ENCODE measurements at places on chromosomes 6 and 20. TPM values are rescaled to one million over a fixed set of nuclear protein-coding genes. Genes with fewer than 3 reads are reported as not detected.

The LIN28B gene
- not detected for total RNA-seq

The TGM2 gene
- total RNA-seq, result 34.9 TPM

The LY6G6D gene
- not detected for total RNA-seq

The LPA gene
- not detected for total RNA-seq

The VSX1 gene
- total RNA-seq, result not detected

The BHLHE23 gene
- not detected for total RNA-seq

- H3K27ac ChIP-seq, result no peak overlapping the region
- H3K27me3 ChIP-seq, result no peaks in the 10 kb centered on the region
Measured at GRCh38 chr6:64547594-64548268, 912.1 kb downstream of the PHF3 start.

DNA sequence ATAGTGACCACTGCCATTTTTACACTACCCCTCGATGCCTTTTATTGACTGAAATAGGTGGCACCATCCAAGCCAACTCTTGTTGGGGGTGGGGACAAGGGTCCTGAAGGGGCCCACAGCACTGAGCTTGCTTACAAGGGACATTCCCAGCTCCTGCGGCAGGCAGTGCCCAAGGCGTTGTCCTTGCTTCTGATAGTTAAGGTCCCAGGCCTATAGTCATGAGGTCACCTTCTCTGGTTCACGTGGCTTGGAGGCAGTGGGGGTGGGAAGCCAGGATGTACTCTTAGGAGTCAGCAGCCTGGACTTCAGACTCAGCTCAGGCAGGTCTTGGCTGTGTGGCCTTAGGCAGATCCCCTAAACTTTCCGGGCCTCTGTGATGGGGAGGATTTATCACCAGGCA is 48.6 kb downstream of the TOX2 start:
- no peaks in the 10 kb centered on the region for H3K27me3 ChIP-seq
- peaks cover 34% of the 10 kb centered on the region for H3K4me1 ChIP-seq
- H3K36me3 ChIP-seq, result peaks cover 9% of the 10 kb centered on the region
- H3K27ac ChIP-seq, result no peak overlapping the region

DNA sequence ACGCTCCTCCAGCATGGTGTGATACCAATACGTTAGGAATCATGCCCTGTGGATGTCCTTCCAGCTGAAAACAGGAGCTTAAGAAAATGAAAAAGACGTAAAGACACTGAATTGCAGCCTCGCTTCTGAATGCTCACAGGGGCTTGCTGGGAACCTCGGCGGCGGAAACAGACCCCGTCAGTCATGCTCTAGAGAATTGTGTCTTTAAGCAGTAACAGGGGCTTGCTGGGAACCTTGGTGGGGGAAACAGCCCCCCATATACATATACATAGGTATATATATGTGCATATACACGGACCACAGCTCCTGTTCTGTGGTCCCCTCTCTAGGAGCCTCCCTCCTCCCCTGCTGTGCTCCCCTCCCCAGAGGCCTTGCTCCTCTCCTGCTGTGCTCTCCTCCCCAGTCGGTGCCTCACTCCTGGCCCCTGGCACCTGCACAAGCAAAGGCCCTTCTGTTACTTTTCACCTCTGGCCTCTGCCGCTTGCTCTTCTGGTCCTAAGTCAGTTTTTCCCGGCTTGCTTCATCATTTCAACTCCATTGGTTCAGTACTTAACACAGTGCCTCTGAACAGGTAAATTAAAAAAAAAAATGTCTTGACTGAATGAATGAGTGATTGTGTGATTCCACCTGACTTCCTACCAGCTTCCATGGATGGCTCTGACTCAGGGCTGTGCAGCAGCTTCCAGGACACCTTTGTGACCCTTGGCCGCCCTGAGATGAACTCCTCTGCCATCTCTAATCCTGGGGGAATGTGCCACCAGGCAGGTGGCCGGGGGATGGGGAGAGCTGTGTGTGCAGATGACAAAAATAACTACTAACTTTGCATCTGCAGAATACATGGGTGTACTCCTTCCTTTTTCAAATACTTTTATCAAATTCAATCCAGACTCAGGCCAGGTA is 246.1 kb downstream of the SMOC2 start:
- H3K27me3 ChIP-seq, result no peaks in the 10 kb centered on the region
- H3K4me1 ChIP-seq, result no peaks in the 10 kb centered on the region
- no peak for DNase-seq
- no peak overlapping the region for H3K4me3 ChIP-seq
- H3K36me3 ChIP-seq, result no peaks in the 10 kb centered on the region

- peaks cover 13% of the 10 kb centered on the region for H3K27me3 ChIP-seq
- no peak overlapping the region for H3K4me3 ChIP-seq
- H3K4me1 ChIP-seq, result no peaks in the 10 kb centered on the region
- H3K36me3 ChIP-seq, result no peaks in the 10 kb centered on the region
Measured at GRCh38 chr20:251354-251753, 6.2 kb upstream of the DEFB132 start.

DNA sequence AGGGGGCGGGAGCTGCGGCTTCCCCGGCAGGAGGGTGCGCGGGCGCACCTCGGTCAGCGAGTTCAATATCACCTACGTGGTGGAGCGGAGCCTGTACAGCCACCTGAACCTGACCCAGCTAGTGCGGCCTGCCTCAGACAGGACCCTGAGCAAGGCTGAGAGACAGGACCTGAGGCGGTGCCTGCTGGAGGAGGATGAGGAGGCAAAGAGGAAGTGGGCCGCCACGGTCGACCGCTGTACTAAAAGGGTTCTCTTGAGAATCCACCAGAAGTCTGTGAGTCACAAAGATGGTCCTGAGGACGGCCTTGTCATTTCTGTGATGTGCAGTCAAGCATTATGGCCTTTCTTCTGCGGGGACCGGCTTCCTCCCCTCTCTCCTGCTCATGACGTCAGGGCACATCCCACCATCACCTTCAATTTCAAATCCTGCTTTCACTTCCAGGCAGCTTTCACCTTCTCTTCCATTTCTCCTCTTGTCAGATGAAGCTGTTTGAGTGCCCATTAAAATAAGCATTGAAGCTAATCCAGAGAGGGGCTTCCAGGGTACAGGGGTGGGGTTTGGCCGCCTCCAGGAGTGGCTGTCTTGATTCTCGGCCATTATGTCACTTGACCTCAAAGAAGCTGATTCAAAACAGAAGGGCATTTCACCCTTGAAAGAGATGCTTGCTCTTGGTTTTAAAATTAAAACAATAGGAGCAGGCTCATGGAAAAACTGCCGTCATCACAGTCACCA is 177.6 kb downstream of the SASH1 start:
- H3K27ac ChIP-seq, result no peak overlapping the region
- no peak for DNase-seq
- no peak overlapping the region for H3K4me3 ChIP-seq
- H3K36me3 ChIP-seq, result no peaks in the 10 kb centered on the region
- H3K4me1 ChIP-seq, result peaks cover 42% of the 10 kb centered on the region

GRCh38 chr6:53044071-53044470 is 21.1 kb upstream of the FBXO9 start:
- peaks cover 16% of the 10 kb centered on the region for H3K36me3 ChIP-seq
- H3K4me3 ChIP-seq, result no peak overlapping the region
- peak overlapping the region; percentile 74 for H3K27ac ChIP-seq
- DNase-seq, result peak; percentile 69

DNA sequence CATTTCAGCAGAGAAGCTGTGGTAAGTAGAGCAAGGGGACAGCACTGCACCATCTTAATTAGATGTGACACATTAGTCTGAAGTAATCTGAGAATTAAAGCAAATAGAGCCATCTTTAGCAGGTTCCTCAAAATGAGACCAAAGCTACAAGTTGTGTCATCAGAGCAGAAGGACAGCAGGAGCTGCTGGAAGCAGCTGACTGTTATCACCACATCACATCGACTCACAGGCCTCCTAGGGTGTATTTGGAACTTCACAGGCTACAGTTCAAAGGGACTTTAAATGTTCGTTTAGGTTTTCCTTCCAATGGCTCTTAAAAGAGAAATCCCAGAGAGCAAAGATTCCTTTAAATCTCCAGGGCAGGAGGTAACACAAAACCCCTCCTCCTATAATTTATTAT is 69.5 kb downstream of the LCA5 start:
- H3K4me3 ChIP-seq, result no peak overlapping the region
- H3K36me3 ChIP-seq, result no peaks in the 10 kb centered on the region
- no peaks in the 10 kb centered on the region for H3K27me3 ChIP-seq

DNA sequence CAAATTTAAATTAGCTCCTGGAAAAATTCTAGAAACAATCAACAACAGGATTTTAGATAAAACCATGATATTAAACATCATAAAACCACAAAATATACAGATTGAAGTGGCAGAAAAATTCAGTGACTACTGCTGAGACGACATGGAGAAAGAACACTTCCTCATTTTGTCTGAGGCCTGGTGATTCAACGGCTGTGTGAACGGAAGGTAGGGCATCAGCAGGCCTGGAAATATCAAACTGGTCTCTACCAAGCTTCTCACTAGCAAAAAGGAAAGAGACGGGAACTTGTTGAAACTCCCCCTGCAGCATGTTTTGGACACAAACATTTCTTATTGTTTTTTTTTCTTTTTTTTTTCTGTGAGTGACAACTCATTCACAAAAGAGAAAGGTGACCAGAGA is 58.0 kb upstream of the AHI1 start:
- 0 out of 2 replicates have a peak, but pooled peaks cover 7% of the 10 kb centered on the region for H3K27me3 ChIP-seq
- H3K27ac ChIP-seq, result no peak overlapping the region
- no peak overlapping the region for H3K4me3 ChIP-seq
- no peaks in the 10 kb centered on the region for H3K36me3 ChIP-seq

- no peaks in the 10 kb centered on the region for H3K27me3 ChIP-seq
- H3K4me3 ChIP-seq, result no peak overlapping the region
- no peak for DNase-seq
Measured at GRCh38 chr6:163513570-163514166, 99.2 kb downstream of the QKI start.

- no peaks in the 10 kb centered on the region for H3K27me3 ChIP-seq
- no peaks in the 10 kb centered on the region for H3K36me3 ChIP-seq
- DNase-seq, result no peak
Measured at GRCh38 chr6:167667204-167668018, 159.3 kb upstream of the AFDN start.

GRCh38 chr6:36246506-36247268 is 23.2 kb upstream of the PNPLA1 start:
- no peaks in the 10 kb centered on the region for H3K27me3 ChIP-seq
- no peak overlapping the region for H3K27ac ChIP-seq
- no peaks in the 10 kb centered on the region for H3K36me3 ChIP-seq
- no peaks in the 10 kb centered on the region for H3K4me1 ChIP-seq
- H3K4me3 ChIP-seq, result no peak overlapping the region

- H3K27me3 ChIP-seq, result no peaks in the 10 kb centered on the region
- DNase-seq, result no peak
- H3K36me3 ChIP-seq, result no peaks in the 10 kb centered on the region
- H3K27ac ChIP-seq, result no peak overlapping the region
Measured at GRCh38 chr6:13370623-13371022, 42.3 kb upstream of the TBC1D7 start.

DNA sequence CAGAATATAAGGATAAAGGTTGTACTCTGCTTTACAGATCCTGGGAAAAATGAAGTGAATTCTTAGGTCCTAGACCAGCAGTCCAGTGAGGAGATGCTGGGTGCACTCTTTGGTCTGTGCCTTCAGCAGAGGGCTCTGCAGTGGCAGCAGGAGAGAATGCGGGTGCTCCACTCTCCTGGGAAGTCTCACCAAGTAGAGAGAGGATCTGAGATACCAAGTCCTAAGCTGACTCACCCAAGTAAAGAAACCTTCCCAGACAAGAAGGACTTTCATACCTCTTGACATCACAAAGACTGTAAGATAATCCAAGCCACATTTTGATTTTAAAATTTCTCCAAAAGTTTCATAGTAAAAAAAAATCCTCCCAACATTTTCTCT is 116.9 kb upstream of the EMILIN3 start:
- peak overlapping the region; percentile 91 for H3K27ac ChIP-seq
- no peaks in the 10 kb centered on the region for H3K27me3 ChIP-seq
- DNase-seq, result peak; percentile 42

- H3K27me3 ChIP-seq, result no peaks in the 10 kb centered on the region
- DNase-seq, result no peak
Measured at GRCh38 chr20:17882065-17882833, 86.3 kb downstream of the SNX5 start.

DNA sequence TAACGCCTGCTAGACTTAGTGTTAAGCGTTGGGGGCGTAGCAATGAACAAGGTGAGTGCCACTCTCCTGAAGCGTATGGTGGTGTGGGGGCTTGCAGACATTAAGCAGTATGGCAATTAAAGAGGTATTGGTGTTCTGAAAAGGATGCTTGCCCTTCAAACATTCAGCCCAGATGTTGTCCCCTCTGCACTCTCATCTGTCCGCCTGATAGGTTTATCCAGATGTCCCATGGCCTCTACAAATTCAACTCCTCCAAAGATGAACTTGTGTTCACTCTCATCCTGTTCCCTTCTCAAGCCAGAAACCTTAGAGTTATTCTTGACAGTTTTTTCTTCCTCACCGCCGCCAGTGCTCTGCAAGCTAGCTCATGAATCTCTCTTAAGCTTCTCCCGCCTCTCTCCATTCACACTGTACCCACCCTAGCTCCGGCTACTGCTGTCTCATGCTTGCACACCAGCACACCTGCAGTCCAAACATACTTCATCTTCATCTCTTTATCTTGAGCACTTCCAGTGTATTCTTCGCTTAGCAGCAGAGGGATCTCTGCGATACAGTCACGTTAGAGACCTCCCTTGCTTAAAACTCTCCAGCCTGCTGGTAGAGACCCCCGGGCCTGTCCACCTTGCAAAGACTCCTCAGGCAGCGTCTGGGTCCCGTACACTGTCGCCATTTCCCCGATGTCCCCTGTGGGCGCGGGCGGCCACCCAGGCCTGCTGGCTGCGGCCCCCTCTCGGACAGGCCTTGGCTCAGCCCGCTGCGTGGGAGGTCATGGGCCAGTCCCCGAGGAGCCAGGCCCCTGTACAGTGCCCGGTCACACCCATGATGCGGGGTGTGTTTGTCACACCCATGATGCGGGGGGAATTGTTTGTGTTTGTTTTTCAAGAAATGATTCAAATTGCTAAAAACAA is 962 bp downstream of the DDX27 start:
- DNase-seq, result no peak
- peak overlapping the region; percentile 53 for H3K27ac ChIP-seq
- H3K4me3 ChIP-seq, result peak overlapping the region; percentile 64
- H3K27me3 ChIP-seq, result no peaks in the 10 kb centered on the region
- H3K36me3 ChIP-seq, result peaks cover 46% of the 10 kb centered on the region

GRCh38 chr6:170083236-170084051 is 207.4 kb downstream of the DLL1 start:
- H3K27ac ChIP-seq, result no peak overlapping the region
- H3K4me1 ChIP-seq, result no peaks in the 10 kb centered on the region
- peak; percentile 30 for DNase-seq
- no peaks in the 10 kb centered on the region for H3K36me3 ChIP-seq
- H3K27me3 ChIP-seq, result no peaks in the 10 kb centered on the region

DNA sequence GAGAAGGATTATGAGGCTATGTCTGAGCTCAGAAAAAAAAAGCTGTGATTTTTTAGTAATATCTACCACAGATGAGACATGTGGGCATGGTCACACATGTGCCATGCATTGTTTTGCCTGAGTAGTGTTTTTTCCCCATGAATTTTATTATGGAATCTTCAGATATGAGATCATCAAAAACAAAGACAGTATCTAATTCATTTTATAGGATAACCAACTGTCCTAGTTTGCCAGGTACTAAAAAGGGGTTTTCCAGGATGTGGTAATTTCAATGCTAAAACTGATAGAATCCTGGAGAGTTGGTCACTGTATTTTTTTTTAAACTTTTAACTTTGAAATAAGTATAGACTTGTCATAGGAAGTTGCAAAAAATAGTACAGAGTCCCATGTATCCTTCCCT is 127.4 kb upstream of the MAP3K7 start:
- H3K27ac ChIP-seq, result no peak overlapping the region
- no peak for DNase-seq
- H3K4me3 ChIP-seq, result no peak overlapping the region
- no peaks in the 10 kb centered on the region for H3K4me1 ChIP-seq
- H3K27me3 ChIP-seq, result peaks cover 5% of the 10 kb centered on the region

GRCh38 chr6:11460837-11461661 is 76.5 kb upstream of the TMEM170B start:
- no peak overlapping the region for H3K4me3 ChIP-seq
- no peak for DNase-seq
- no peaks in the 10 kb centered on the region for H3K36me3 ChIP-seq
- H3K27me3 ChIP-seq, result no peaks in the 10 kb centered on the region
- peaks cover 4% of the 10 kb centered on the region for H3K4me1 ChIP-seq

All from SJSA1 (cell line).